ENCODE measurements at places on chromosomes 4 and X.

- no peak for DNase-seq
Measured at GRCh38 chr4:142913461-142914030, 67.4 kb upstream of the INPP4B start.

GRCh38 chr4:153161226-153161963, 42.8 kb upstream of the TRIM2 start:
- DNase-seq = no peak

- DNase-seq = peak; percentile 45
Measured at GRCh38 chr4:180828455-180829018, 1414.7 kb upstream of the TENM3 start.

DNA sequence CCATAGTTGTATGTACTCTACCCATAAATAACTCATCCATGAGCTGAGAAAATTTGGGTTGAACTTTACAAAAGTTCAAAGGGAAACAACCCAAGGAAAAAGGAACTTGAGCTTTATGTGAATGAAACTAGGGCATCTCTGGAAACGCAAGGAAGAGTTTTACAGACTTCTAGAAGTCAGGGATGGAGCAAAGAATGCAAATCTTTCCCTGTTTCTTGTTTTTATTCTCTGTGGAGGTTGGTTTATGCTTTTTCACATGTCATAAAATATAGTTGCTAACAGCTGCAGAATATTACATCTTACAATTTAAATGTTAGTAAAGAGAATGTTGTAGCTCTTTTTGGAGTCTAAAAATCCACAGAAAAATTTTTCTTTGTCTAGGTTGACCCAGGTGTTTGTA, 754.1 kb downstream of the PCDH7 start:
- DNase-seq = no peak

DNA sequence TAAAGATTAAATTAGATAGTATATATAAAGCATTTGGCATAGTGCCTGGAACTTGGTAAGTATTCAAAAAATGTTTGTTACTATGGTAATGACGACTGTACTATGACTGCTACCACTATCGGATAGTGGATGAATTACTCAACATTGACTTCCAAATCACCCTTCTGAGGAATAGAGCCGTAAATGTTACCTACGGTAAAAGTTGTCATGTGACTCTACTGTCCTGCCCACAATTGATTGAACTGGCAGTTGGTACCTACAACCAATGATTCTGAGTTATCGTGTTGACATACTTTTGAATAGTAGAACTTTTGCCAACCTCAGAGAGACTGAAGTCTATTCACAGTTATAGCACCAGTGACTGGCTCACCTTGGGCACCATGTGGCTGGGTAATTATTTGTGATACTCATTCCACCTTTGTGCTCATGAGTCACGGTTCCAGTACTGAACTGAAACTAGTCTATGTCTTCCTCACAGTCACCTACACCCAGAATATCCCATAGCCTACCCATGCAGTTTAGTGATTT, 185.5 kb upstream of the PITX2 start:
- no peak for DNase-seq

GRCh38 chr4:153115322-153116290, 88.6 kb upstream of the TRIM2 start:
- DNase-seq = no peak

- no peak for DNase-seq
Measured at GRCh38 chr4:138716559-138717335, 298.8 kb upstream of the NOCT start.

DNA sequence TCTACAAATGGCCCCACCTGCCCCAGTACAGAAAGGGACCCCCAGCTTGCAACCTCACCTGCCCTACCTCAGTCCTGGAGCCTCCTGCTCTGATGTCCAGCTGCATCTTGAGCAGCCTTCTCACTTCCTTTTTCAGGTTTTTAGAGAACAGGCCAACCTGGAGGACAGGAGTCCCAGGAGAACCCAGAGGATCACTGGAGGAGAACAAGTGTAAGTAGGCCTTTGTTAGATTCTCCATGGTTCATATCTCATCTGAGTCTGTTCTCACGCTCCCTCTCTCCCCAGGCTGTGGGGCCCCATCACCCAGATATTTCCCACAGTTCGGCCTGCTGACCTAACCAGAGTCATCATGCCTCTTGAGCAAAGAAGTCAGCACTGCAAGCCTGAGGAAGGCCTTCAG, 3.6 kb downstream of the MAGEA11 start:
- DNase-seq = no peak

- DNase-seq = no peak
Measured at GRCh38 chrX:53211391-53211978, 13.5 kb downstream of the KDM5C start.

DNA sequence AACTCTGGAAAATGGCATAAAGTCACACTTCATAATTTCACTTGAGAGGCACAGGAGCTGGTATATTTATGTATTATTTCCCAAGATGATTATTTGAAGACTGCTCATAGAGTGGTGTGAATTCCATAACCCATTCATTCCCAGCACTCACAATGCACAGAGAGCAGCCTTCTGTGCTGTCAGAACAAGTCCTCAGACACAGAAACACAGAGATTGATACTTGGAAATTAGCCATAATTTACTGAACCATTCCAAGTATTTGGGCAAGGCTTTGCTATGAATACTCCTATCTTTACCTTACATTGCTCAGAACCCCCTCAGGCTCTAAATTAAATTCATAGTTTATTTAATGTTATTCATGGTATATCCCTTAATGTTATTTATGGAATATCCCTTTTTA, 53.6 kb downstream of the PABPC4L start:
- no peak for DNase-seq

DNA sequence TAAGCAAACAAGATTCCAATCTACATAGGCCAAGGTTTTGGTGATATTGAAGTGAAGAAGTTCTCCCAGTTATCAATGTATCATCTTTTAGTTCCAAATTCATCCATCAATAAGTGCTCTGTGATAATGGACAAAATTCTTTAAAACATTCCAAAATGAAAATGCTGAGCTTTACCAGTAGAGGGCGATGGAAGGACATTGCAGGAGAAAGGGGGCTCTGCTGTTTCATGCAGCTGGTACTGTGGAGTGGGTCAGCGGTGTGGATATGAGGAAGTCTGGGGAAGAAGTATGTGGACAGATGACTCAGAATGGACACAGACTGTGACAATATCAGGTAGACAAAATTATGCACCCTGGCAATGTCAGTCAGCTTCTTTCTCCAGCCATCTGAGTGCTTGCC, 46.6 kb upstream of the HS6ST2 start:
- DNase-seq = peak; percentile 33

GRCh38 chr4:172953896-172954568, 214.6 kb upstream of the GALNT7 start:
- no peak for DNase-seq

DNA sequence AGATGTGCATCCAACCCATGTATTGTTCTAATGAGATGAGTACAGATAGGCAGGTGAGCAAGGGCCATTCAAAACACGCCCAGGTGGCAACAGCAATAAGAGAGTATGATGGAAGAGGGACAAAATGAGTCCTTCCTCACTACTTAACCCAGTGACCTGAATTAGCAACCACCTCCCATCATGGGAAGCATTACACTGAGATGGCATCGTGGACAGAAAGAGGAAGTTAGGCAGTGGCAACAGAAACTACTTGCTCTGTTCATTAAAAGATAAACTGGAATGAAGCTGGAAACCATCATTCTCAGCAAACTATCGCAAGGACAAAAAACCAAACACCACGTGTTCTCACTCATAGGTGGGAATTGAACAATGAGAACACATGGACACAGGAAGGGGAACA, 17.2 kb downstream of the RXFP1 start:
- no peak for DNase-seq

GRCh38 chrX:21802054-21802670, 37.3 kb upstream of the MBTPS2 start:
- DNase-seq = peak; percentile 25

GRCh38 chrX:136694431-136695087, 46.6 kb downstream of the CD40LG start:
- peak; percentile 46 for DNase-seq

- no peak for DNase-seq
Measured at GRCh38 chr4:111639876-111640275, 505.4 kb upstream of the FAM241A start.

GRCh38 chr4:100790836-100791615, 273.2 kb upstream of the EMCN start:
- DNase-seq = no peak

GRCh38 chr4:120760047-120760446, 162.5 kb downstream of the PRDM5 start:
- no peak for DNase-seq

DNA sequence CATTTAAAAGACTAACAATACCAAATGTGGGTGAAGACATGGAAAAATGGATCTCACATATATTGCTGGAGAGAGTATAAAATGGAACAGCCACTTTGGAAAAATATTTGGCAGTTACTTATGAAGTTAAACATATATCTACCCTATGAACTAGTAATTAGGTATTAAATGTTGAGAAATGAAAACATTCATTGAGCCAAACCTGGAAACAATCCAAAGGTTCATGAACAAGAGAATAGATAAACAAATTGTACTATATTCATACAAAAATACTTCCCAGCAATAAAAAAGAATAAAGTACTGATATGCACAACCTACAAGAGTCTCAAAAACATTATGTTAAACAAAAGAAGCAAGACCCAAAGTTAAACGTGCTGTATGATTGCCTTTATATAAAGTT, 4.0 kb upstream of the EGF start:
- no peak for DNase-seq

- DNase-seq = no peak
Measured at GRCh38 chr4:129353490-129353889, 257.5 kb downstream of the C4orf33 start.

DNA sequence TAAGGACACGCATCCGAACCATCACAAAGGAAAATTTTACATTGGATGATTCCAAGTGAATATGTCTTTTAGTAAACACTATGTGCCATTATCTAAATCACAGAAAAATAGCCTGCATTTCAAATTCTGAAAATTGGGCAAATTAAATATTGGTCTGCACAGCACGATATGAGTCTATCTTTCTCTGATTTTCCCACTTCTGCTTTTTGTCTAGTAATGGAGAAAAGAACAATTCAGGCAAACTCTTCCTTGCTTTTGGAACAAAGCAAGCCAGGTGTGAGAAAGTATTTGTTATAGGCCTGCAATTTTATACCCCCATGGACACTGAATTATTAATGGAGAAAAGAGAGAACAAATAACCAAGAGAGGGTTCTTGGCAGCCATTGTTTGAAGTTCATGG, 97.8 kb downstream of the ZNF827 start:
- no peak for DNase-seq

GRCh38 chr4:104424475-104424941, 70.2 kb downstream of the CXXC4 start:
- DNase-seq = no peak

GRCh38 chr4:114400531-114400930, 198.1 kb upstream of the UGT8 start:
- DNase-seq = no peak
